ENCODE measurements at places on chromosomes 16 and 17.

- DNase-seq: no peak
Measured at GRCh38 chr16:81513204-81514040, 68.8 kb downstream of the CMIP start.

DNA sequence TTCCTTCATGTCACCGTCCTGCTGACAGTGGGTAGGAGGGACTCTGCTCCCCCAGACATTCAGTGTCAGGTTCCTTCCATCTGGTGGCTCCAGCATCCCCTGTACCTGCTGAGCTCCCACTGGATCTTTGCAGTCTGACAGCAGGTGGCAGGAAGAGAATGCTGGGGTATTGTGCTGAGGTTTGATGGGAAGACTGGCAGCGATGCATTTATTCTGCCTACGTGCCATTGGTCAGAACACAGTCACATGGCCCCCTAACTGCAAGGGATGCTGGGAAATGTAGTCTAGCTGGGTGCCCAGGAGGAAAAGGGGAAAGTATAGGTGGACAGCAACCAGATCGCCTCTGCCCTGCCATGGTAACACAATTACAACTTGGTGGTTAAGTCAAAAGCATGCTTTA, 44.4 kb downstream of the IRX3 start:
- no peak for DNase-seq

- no peak for DNase-seq
Measured at GRCh38 chr16:11088074-11088730, 143.8 kb downstream of the CLEC16A start.

- DNase-seq: no peak
Measured at GRCh38 chr16:85017151-85017550, 5.8 kb upstream of the ZDHHC7 start.

GRCh38 chr17:76940295-76940694, 72.1 kb downstream of the MGAT5B start:
- no peak for DNase-seq

DNA sequence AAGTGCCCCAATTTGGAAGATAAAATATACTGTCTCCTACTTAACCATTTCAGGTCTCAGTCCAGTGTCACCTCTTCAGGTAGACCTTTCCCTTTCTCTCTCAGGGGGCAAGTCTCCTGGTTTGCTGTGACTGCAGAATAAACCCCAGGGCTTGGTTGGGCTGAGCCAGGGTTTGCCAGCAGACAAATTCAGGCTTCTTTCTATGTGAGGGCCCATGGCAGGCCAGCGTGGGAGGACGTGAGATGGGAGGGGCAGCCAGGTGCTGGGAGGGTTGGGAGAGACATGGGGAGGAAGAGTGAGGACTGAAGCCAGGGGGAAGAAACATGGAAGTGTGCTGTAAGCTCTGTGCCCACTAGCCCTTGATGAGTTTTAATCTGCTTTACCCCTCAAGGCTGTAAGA, 163.2 kb downstream of the SPECC1 start:
- DNase-seq: no peak

GRCh38 chr17:76784926-76785325, 47.0 kb downstream of the MFSD11 start:
- DNase-seq: no peak

DNA sequence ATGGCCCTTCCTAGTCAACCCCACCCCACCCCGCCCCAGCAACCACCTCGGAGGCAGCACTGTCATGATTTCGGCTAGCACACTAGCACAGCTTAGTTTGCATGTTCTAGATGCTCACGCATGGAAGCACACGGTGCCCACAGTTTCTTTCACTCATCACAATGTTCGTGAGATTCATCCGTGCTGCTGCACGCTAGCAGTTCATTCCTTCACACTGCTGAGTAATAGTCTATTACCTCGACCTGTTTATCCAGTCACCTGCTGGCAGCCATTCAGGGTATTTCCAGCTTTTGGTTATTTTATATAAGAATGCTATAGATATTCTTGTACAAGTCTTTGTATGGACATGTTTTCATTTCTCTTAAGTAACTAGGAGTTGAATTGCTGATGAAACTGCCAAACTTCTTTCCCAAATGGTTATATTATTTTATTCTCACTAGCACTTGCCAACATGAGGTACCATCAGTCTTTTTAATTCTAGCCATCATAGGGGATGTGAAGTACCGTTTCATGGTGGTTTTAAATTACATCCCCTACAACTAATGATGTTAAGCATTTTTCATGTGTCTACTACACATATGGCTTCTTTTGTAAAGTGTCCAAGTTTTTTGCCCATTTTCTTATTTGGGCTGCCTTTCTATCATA, 75.7 kb downstream of the CYTH1 start:
- no peak for DNase-seq

DNA sequence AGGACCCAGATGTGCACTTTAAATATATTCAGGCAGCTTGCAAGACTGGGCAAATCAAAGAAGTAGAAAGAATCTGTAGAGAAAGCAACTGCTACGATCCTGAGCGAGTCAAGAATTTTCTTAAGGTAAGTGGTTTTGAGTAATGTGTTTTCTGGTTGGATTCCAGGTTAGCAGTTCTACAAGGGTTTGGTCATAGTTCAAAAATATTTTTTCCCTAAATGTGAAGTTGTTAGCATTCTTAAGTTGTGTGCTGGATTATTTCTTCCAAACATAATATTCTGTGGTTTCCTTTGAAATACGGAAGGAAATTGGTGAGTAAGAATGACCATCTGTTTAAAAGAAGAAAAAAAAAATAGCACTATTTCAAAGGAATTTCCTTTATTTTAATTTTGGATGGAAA, 38.4 kb downstream of the PTRH2 start:
- no peak for DNase-seq

DNA sequence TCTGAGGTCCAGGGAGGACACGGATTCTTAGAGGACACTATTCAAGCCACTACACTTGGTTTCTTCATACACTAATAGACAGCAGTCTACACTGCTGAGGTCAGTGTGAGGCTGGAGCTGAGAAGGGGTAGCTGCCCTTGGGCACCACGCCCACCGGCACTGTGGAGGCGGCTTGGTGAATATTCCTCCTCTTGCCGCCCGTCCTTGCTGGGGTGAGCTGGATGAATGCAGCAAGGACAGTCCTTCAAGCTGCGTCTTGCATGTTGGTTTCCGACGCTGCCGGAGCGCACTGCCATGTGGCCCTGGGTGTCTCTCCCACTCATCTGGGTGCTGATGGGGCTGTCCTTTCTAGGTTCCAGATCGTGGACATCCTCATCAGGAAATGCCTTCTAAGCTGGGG, 2.6 kb downstream of the ZNF205 start:
- DNase-seq: no peak

DNA sequence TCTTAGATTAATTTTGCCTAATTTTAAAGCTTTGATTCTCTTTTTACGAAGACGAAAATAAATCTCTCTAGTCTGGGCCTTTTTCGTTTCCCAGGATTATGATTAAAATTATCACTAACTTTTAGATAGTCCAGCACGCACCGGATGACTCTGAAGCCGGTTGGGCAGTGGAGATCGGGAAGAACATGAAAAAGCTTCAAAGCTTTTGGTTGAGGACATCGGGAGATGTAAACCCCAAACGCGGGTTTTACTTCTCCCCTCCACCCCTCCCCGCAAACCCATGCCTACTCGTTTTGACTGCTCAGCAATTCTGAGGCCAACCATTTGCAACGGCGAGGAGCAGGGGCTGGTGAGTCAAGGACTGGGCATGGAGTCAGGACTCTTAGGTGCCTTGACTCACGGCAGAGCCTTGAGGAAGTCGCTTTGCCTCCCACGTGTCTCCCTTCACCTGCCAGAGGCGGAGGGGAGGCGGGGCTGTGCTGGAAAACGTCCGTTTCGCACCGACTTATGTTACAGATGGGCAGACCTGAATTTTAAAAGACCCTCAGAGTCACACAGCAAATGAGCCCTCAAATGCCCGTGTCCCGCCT, 989 bp upstream of the DUSP14 start:
- DNase-seq: no peak

DNA sequence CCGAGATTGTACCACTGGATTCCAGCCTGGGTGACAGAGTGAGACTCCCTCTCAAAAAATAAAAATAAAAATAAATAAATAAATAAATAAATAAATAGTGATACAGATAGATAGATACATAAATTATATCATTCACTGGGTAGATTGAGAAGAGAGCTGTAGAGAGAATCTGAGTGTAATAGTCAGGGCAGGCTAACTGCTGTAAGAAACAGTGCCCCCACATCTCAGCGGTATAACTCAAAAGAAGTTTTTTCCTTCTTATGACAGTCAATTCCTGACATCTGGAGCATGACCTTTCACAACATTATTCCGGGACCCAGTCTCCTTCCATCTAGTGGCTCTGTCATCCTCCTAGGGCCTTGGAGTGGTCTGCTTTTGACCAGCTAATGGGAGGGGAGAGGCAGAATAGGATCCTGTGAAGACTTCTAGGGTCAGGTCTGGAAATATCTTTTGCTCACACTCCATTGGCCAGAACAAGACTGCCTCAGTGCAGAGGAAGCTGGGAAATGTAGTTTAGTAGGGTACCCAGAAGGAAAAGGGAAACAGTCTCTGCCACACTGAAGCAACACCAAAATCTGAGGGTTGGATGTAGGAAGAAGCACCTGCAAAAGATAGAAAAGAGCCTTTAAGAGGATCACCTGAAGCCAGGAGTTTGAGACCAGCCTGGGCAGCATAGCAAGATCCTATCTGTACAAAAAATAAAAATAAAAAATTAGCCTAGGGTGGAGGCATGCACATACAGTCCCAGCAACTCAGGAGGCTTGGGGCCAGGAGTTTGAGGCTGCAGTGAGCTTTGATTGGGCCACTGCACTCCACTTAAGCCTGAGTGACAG, 3.0 kb upstream of the QPRT start:
- no peak for DNase-seq

DNA sequence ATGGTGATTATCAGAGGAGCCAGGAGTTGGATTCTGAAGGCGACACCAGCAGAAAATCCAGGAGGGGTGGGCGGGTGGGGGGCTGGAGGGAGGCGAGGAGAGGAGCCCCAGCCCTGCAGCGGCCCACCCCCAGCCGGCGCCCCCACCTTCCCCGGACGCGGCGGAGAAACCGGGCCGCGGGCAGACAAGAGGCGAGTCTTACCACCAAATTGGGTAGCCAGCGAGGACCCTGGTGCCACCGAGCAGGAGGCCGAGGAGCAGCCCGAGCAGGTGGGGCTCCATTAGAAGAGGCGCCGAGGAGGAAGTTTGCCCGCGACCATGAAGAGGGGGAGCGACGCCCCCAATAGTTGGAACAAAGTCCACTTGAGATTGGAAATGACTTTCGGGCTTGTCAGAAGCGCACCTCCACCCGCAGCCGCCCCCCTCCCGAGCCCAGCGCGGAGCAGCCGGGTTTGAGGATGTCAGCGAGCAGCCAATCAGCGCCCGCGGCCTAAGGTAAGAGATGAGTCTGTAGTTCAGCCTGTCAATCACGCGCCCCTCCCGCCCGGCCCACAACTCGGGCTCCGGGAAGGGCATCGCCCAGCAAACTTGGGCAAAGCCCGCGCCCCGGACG, at the start of gene WNT3:
TSS of gene WNT3 (minus strand) at position 377 of the 613 bp plus-strand sequence. CDS start at position 282, 95 bp downstream.
- no peak for DNase-seq

DNA sequence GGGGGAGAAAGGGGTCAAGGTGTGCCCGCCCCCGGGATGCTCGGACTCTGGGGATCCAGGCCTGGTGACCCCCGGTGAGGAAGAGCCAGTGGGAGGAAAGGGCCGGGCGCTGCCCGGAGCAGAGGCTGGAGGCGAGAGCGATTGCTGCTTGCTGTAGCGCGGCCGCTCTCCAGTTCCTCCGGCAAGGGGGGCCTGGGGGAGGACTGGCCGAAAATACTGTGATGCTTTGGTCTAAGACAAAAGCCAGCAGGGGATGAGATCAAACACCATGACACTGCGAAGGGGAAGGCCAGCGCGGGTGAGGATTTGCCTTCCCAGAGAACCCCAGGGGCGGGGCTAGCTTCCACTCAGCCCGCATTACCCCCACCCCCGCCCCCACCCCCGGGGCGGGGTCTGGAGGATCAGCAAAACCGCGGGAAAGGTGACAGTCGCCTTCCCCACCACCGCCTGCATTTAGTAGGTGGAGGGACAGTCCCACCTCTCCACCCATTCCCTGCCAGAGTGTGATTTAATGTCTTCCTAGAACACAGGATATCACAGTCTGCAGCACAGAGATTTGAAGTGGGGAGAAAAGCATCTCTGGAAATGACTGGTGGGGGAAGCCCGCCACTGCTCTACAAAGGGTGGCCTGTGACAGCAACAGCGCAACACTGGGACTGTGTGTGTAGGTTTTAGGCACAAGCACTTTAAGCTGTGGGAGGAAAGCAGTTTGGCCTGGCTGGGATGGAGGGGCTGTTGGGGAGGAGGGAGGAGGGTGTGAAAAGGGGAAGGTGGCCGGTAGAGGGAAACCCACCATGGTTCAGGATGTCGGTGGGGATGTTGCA, 25.7 kb downstream of the MRC2 start:
- DNase-seq: no peak

- DNase-seq: no peak
Measured at GRCh38 chr17:44001461-44001920, 2.9 kb upstream of the NAGS start.

DNA sequence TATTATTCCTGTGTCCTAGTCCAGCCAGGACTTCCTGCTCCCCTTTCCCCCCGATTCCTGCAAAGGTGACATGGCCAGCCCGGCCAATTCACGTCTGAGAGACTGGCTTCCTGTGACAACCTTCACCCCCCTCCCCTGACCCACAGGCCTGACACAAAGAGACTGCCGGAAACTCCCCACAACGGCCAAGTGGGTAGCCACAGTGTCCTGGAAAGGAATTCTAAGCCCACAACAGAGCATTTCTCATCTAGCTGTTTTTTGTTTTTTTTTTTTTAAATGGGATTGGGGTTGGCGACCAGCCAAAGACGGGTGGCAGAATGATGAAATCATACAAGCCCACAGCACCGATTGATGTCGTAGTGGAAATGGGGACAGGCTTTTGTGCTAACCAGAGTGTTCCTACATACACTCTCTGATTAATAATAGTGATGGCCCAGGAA, 2.8 kb upstream of the XAF1 start:
- DNase-seq: no peak

- DNase-seq: no peak
Measured at GRCh38 chr17:8532021-8532420, 96.3 kb downstream of the NDEL1 start.

- DNase-seq: no peak
Measured at GRCh38 chr17:5745111-5745813, 161.0 kb upstream of the NLRP1 start.

DNA sequence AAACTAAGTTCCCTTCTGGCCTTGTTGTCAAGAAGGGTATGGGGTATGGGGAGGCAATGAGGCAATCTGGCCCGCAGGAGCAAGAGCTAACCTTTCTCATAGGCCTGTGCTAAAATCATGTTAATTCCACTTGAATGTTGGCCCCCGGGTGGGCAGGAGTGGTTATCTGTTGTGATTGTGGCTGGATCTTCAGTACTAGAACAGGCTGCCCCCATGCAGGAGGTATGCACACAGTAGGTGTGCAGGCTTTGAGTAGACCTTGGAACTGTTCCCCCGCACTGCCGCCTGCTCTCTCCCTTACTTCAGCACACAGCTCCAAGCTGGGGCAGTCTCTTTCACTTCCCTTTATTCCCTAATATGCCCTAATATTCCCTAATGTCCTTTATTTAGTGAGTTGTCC, 52.4 kb upstream of the TANGO6 start:
- no peak for DNase-seq

Measured in right renal cortex interstitium (tissue), 3 donors.